ENCODE measurements at places on chromosomes 2 and 18. TPM values are rescaled to one million over a fixed set of nuclear protein-coding genes. Genes with fewer than 3 reads are reported as not detected.
A peak's percentile ranks its signal among the peaks of the same experiment; 100 is the strongest.

The MAPRE2 gene
- 9.3 TPM for total RNA-seq

The SERPINB4 gene
- not detected for total RNA-seq

The AAMP gene
- 118 TPM for total RNA-seq

GRCh38 chr2:177476897-177477296 lies 84.3 kb downstream of the AGPS start:
- no peak overlapping the region for H3K27ac ChIP-seq
- H3K27me3 ChIP-seq: no peaks in the 10 kb centered on the region

The DDX18 gene
- total RNA-seq: 103 TPM

The NT5DC4 gene
- total RNA-seq: 4.0 TPM

- no peaks in the 10 kb centered on the region for H3K27me3 ChIP-seq
- no peak for DNase-seq
- no peak overlapping the region for H3K27ac ChIP-seq
- no peak overlapping the region for H3K4me3 ChIP-seq
- H3K36me3 ChIP-seq: no peaks in the 10 kb centered on the region
These were observed 129.2 kb downstream of the MTX2 start for GRCh38 chr2:176398243-176399073.

GRCh38 chr2:22894761-22895160 lies 490.2 kb upstream of the KLHL29 start:
- H3K4me3 ChIP-seq: no peak overlapping the region
- H3K27ac ChIP-seq: no peak overlapping the region
- no peaks in the 10 kb centered on the region for H3K27me3 ChIP-seq

The HOXD1 gene
- not detected for total RNA-seq

DNA sequence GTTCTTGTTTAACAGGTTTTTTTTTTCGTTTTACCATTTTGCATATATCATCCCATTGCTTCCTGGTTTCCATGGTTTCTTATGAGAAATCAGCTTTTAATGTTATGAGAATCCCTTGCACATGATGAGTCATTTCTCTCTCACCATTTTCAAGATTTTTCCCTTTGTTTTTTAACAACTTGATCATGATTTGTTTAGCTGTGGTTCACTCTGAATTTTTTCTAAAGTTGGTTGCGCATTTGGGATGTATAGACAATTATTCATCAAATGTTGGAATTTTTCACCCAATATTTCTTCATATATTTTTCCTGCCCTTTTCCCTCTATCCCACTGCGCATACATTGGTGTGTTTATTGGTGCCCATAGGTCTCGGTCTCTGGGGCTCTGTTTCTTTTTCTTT lies 42.4 kb upstream of the BIN1 start:
- no peaks in the 10 kb centered on the region for H3K4me1 ChIP-seq
- no peak overlapping the region for H3K27ac ChIP-seq
- H3K36me3 ChIP-seq: no peaks in the 10 kb centered on the region
- DNase-seq: no peak

The NTSR2 gene
- not detected for total RNA-seq

GRCh38 chr2:45412754-45413379 lies 198.2 kb downstream of the SRBD1 start:
- H3K4me1 ChIP-seq: no peaks in the 10 kb centered on the region
- DNase-seq: no peak
- H3K27ac ChIP-seq: no peak overlapping the region

- DNase-seq: no peak
- no peaks in the 10 kb centered on the region for H3K27me3 ChIP-seq
- H3K4me3 ChIP-seq: no peak overlapping the region
- no peaks in the 10 kb centered on the region for H3K36me3 ChIP-seq
- no peaks in the 10 kb centered on the region for H3K4me1 ChIP-seq
These were observed 47.0 kb downstream of the EVA1A start for GRCh38 chr2:75513616-75514170.

GRCh38 chr2:219642069-219642454 lies 14.6 kb downstream of the SLC4A3 start:
- peak overlapping the region; percentile 62 for H3K27ac ChIP-seq
- DNase-seq: no peak
- H3K4me1 ChIP-seq: peaks cover 35% of the 10 kb centered on the region
- H3K27me3 ChIP-seq: no peaks in the 10 kb centered on the region
- no peak overlapping the region for H3K4me3 ChIP-seq

- H3K4me3 ChIP-seq: no peak overlapping the region
- H3K27me3 ChIP-seq: no peaks in the 10 kb centered on the region
- H3K36me3 ChIP-seq: peaks cover 2% of the 10 kb centered on the region
- peak overlapping the region; percentile 21 for H3K27ac ChIP-seq
- H3K4me1 ChIP-seq: peaks cover 64% of the 10 kb centered on the region
- no peak for DNase-seq
These were observed 6.6 kb downstream of the EPAS1 start for GRCh38 chr2:46303822-46304221.

GRCh38 chr2:160409480-160409879 lies 84.1 kb downstream of the RBMS1 start:
- no peak for DNase-seq
- H3K27me3 ChIP-seq: no peaks in the 10 kb centered on the region
- peaks cover 1% of the 10 kb centered on the region for H3K36me3 ChIP-seq
- H3K4me1 ChIP-seq: peaks cover 16% of the 10 kb centered on the region

The CNTNAP5 gene
- 0.07 TPM for total RNA-seq

GRCh38 chr2:17617955-17618354 lies 77.5 kb downstream of the VSNL1 start:
- no peak for DNase-seq
- H3K4me1 ChIP-seq: no peaks in the 10 kb centered on the region
- no peak overlapping the region for H3K4me3 ChIP-seq
- H3K27me3 ChIP-seq: no peaks in the 10 kb centered on the region
- H3K36me3 ChIP-seq: no peaks in the 10 kb centered on the region

GRCh38 chr2:18993756-18994338 lies 364.6 kb downstream of the OSR1 start:
- no peak overlapping the region for H3K27ac ChIP-seq
- H3K27me3 ChIP-seq: no peaks in the 10 kb centered on the region
- H3K36me3 ChIP-seq: no peaks in the 10 kb centered on the region
- H3K4me3 ChIP-seq: no peak overlapping the region
- no peak for DNase-seq

The KCNK3 gene
- 0.09 TPM for total RNA-seq

The HOXD8 gene
- total RNA-seq: not detected

- DNase-seq: no peak
- no peaks in the 10 kb centered on the region for H3K36me3 ChIP-seq
- H3K27me3 ChIP-seq: no peaks in the 10 kb centered on the region
- H3K4me3 ChIP-seq: no peak overlapping the region
- H3K27ac ChIP-seq: no peak overlapping the region
These were observed 100.0 kb upstream of the CXCR4 start for GRCh38 chr2:136217996-136218395.

DNA sequence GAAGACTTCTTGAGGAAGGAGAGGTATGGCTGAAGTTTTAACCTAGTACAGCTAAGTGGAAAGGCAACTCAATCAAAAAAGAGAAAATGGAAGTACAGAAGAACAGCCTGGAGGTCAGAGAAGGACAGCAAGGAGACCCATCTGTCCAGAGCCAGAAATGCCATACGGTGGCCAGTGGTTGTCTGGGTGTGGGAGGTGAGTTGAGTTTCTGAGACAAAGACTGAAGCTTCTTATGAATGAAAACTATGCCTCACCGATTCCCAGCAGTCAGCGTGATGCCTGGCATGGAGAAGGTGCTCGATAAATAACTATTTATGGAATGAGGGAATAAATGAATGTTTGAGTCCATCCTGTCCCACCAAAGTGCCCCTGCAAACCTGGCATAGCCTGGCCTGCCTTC lies 98.8 kb downstream of the MRO start:
- H3K4me1 ChIP-seq: no peaks in the 10 kb centered on the region
- no peak for DNase-seq
- H3K27ac ChIP-seq: no peak overlapping the region
- no peaks in the 10 kb centered on the region for H3K36me3 ChIP-seq
- no peaks in the 10 kb centered on the region for H3K27me3 ChIP-seq

GRCh38 chr2:85888020-85888683 lies 638 bp downstream of the ST3GAL5 start:
- H3K4me3 ChIP-seq: peak overlapping the region; percentile 60
- no peaks in the 10 kb centered on the region for H3K4me1 ChIP-seq
- no peaks in the 10 kb centered on the region for H3K36me3 ChIP-seq
- no peak overlapping the region for H3K27ac ChIP-seq
- DNase-seq: no peak

DNA sequence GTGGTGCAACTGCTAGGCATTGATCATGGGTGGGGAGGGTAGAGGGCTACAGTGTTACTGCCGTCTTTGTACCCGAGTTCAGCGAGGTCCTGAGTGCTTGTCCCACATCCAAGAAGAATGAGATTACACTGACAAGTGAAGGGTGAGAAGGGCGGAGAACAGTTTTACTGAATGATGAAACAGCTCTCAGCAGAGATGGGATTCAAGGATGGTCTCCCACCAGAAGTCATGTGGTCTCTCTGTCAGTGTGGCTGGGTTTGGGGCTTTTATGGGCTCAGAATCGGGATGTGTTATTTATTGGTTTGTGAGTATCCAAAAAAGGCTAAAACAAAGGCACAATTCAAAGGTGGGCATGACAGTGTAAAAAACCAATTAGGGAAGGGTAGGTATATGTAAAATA lies 10.8 kb upstream of the ASB1 start:
- no peaks in the 10 kb centered on the region for H3K36me3 ChIP-seq
- no peaks in the 10 kb centered on the region for H3K4me1 ChIP-seq
- H3K4me3 ChIP-seq: no peak overlapping the region
- H3K27me3 ChIP-seq: no peaks in the 10 kb centered on the region

GRCh38 chr2:232448304-232448690 lies 7.7 kb upstream of the ALPI start:
- H3K4me1 ChIP-seq: 0 out of 2 replicates have a peak, but pooled peaks cover 4% of the 10 kb centered on the region
- no peaks in the 10 kb centered on the region for H3K27me3 ChIP-seq
- DNase-seq: no peak
